Large intestine (tissue), 12 donors: ENCODE measurements at places on chromosomes 13 and 19.

- no peak overlapping the region for H3K27ac ChIP-seq
- no peaks in the 10 kb centered on the region for H3K36me3 ChIP-seq
- H3K4me1 ChIP-seq = no peaks in the 10 kb centered on the region
Measured at GRCh38 chr13:110403721-110404120, 96.6 kb downstream of the COL4A2 start.

DNA sequence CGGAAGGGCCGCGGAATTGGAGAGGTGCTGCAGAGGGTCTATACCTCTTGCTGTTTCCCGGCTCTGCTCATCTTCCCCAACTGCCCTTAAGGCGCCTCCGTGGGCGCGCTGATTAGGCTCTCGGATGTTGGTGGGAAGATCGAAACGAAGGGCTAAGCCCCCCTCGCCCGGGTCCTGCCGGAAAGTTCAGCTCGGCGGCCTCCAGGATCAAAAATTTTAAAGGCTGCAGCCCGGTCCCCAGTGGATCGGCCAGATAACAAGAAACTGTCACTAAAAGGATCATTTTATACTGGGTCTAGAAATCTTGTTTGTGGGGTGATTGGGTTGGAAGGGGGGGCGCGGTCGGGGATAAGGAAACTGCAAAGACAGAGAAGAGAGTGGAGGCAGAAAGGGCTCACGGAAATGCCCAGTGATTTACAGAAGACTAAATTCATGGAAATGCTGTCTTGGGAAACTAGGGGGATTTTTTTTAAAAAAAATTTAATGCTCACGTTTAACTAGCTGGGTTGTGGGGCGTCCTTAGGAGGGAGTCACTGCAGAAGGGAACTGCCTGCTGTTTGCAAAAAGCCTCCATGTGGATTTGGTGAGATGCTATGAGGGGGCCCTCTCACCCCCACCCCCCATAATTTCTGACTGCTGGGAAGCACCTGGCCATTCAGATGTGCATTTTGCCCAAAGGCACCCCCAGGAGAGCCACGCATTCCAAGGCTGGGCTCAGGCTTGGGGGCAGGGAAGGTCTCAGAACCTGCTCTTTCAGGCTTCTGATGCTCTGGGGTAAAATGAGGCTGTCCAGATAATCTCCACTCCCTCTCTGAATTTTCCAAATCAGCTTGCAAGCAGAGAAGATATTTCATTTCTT is 7.7 kb downstream of the CDX2 start:
- peak overlapping the region; percentile 98 for H3K27ac ChIP-seq
- peaks cover 58% of the 10 kb centered on the region for H3K27me3 ChIP-seq
- H3K4me1 ChIP-seq = peaks cover 45% of the 10 kb centered on the region
- H3K4me3 ChIP-seq = peak overlapping the region; percentile 29
- peaks cover 37% of the 10 kb centered on the region for H3K36me3 ChIP-seq

GRCh38 chr19:16527334-16527935 is 14.8 kb downstream of the CHERP start:
- no peak overlapping the region for H3K27ac ChIP-seq
- DNase-seq = no peak
- H3K4me3 ChIP-seq = no peak overlapping the region
- peaks cover 91% of the 10 kb centered on the region for H3K36me3 ChIP-seq
- no peaks in the 10 kb centered on the region for H3K27me3 ChIP-seq
- H3K4me1 ChIP-seq = no peaks in the 10 kb centered on the region

DNA sequence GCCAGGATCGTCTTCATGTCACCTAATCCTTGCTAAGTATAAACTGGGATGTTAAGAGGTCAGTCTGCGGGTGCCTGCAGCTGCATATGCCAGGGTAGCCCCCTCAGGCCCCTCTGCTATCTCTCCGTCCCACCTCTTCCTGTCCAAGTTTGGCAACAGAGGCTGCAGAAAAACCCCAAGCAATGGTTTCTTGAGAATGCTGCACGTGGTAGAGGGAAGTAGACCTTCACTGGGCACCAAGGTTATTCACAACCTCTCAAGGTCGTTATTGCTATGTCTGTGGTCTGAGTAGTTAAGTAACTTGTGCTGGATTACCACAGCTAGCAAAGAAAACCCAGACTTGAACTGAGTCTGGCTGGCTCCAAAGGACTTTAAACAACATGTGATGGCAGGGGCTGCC is 77.9 kb upstream of the XPO4 start:
- H3K27ac ChIP-seq = no peak overlapping the region
- H3K27me3 ChIP-seq = no peaks in the 10 kb centered on the region
- DNase-seq = no peak
- H3K36me3 ChIP-seq = peaks cover 38% of the 10 kb centered on the region
- H3K4me1 ChIP-seq = no peaks in the 10 kb centered on the region

DNA sequence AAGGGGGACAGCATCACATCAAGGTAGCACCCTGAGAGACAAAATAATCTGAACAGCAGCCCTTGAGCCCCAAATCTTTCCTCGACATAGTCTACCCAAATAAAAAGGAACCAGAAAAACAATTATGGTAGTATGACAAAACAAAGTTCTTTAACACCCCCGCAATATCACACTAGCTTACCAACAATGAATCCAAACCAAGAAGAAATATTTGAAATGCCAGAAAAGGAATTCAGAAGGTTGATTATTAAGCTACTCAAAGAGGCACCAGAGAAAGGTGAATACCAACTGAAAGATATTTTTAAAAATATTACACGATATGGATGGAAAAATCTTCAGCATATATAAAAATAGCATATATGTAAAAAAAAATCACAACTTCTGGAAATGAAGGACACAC is 252.9 kb upstream of the SLITRK6 start:
- no peaks in the 10 kb centered on the region for H3K27me3 ChIP-seq
- no peaks in the 10 kb centered on the region for H3K4me1 ChIP-seq
- no peak for DNase-seq
- no peaks in the 10 kb centered on the region for H3K36me3 ChIP-seq
- H3K27ac ChIP-seq = no peak overlapping the region

- H3K27me3 ChIP-seq = no peaks in the 10 kb centered on the region
- H3K4me3 ChIP-seq = no peak overlapping the region
- no peak overlapping the region for H3K27ac ChIP-seq
- DNase-seq = no peak
Measured at GRCh38 chr13:98524391-98524790, 52.5 kb downstream of the STK24 start.

DNA sequence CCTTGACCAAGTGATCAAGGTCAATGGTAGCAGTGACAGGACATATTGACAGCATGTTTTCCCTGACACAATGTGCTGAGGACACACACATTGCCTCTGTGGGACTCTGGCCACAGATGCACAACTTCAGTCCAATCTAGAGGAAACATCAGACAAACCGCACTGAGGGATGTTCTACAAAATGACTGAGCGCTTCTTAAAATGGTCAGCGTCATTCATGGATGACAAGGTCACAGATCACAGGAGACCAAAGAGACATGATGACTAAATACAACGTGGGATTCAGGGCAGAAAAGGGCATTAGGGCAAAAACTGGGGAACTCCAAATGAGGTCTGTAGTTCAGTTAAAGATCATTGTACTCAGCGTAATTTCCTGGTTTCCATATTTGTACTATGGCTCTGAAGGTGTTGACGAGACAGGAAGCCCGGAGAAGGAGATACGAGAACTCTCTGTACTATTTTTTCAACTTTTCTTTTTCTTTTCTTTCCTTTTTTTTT is 20.6 kb downstream of the PBX4 start:
- no peak for DNase-seq
- H3K4me3 ChIP-seq = no peak overlapping the region
- H3K4me1 ChIP-seq = no peaks in the 10 kb centered on the region
- no peaks in the 10 kb centered on the region for H3K27me3 ChIP-seq

DNA sequence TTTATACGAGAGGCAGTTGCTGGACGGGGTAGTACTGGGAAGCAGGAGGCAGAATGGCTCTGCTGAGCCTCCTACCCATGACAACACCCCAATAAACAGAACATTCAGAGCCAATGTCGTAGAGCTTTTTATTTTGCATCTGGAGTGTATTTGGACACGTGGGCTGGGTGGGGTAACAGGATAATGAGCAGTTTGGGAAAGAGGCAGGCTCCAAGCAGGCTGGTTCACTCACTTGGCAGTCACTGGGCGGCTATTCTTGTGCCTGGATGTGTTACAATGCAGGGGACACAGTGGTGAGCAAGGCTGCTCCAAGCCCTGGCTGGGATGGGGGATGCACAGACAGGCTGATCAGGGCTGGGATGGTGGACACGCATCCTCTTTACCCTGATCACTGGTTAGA is 9.5 kb downstream of the ACTMAP start:
- no peak for DNase-seq
- H3K27ac ChIP-seq = no peak overlapping the region
- H3K27me3 ChIP-seq = no peaks in the 10 kb centered on the region
- H3K4me3 ChIP-seq = no peak overlapping the region

DNA sequence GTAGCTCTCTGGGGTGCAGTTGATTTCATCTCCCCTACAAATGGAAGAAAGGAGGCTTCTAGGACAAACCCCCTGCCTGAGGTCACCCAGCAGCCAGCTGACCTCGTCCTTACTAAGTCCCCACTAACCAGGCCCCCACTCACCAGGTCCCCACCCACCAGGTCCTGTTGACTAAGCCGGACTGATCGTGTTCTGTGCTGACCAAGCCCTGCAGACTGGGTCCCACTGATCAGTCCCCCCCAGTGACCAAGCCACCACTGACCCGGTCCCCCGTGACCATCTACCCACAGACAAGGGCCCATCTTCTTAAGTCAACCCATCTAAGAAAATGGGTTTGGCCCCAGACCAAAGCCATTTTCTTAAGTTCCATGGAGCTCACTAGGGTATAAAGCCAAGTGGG is 36.8 kb upstream of the TPM4 start:
- no peak overlapping the region for H3K4me3 ChIP-seq
- H3K27me3 ChIP-seq = no peaks in the 10 kb centered on the region
- H3K27ac ChIP-seq = no peak overlapping the region
- H3K36me3 ChIP-seq = no peaks in the 10 kb centered on the region
- peaks cover 5% of the 10 kb centered on the region for H3K4me1 ChIP-seq

- no peak overlapping the region for H3K27ac ChIP-seq
- DNase-seq = peak; percentile 16
- no peak overlapping the region for H3K4me3 ChIP-seq
- H3K4me1 ChIP-seq = no peaks in the 10 kb centered on the region
- H3K27me3 ChIP-seq = no peaks in the 10 kb centered on the region
- H3K36me3 ChIP-seq = no peaks in the 10 kb centered on the region
Measured at GRCh38 chr19:28556371-28556770, 656.6 kb downstream of the UQCRFS1 start.

- H3K36me3 ChIP-seq = peaks cover 7% of the 10 kb centered on the region
- peak overlapping the region; percentile 73 for H3K4me3 ChIP-seq
- peak overlapping the region; percentile 64 for H3K27ac ChIP-seq
Measured at GRCh38 chr19:8004723-8005513, 523 bp downstream of the ELAVL1 start.

DNA sequence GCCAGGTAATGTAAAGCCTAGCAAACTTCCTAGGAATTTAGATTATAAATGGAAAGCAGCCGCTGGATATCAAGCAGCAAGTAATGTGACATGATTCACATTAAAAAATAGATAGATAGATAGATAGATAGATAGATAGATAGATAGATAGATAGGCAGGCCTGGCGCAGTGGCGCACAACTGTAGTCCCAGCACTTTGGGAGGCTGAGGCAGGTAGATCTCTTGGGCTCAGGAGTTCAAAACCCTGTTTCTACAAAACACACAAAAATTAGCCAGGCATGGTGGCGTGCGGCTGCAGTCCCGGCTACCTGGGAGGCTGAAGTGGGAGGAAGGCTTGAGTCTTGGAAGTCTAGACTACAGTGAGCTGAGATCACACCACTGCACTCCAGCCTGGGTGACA is 236.9 kb downstream of the SLITRK6 start:
- no peak overlapping the region for H3K4me3 ChIP-seq
- H3K36me3 ChIP-seq = no peaks in the 10 kb centered on the region
- no peaks in the 10 kb centered on the region for H3K27me3 ChIP-seq

DNA sequence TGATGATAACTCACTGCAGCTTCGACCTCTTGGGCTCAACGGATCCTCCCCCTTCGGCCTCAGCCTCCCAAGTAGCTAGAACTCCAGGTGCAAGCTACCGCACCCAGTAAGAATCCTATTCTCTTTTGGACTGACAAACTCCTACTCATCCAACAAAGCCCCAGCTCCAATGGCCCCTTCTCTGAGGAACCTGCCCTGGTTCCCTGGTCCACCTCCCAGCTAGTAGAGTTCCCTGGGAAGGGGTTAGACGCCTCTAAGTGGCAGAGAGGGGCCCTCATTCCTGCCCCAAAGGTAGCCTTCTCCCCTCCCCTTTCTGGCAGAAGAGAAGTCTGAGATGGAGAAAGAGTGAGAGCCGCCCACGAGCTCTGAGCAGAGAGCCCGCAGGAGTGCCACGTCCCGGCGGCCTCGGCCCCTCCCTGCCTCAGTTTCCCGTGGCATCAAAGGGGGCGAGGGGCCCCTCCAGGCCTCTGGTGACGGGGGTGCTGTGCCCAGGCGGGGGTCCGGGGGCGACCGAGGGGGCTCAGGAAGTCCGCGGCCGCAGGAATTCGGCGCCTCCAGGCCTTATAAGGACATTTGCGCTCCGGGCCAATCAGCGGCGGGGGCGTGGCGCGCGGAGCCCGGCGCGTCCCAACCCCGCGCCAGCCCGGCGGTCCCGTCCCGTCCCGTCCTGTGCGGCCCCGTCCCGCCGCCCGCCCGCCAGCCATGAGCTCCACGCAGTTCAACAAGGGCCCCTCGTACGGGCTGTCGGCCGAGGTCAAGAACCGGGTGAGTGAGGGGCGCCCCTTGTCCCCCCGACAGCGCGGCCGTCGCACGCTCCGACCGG is at the start of gene CNN2:
CNN2 (plus strand) TSS at position 649 of the 823 bp plus-strand sequence; CDS start at position 703, 54 bp downstream.
- H3K36me3 ChIP-seq = peaks cover 4% of the 10 kb centered on the region
- peak within 1 kb of the TSS; percentile 85 for H3K4me3 ChIP-seq
- H3K4me1 ChIP-seq = peaks cover 35% of the 10 kb centered on the region
- peak within 1 kb of the TSS; percentile 83 for H3K27ac ChIP-seq

GRCh38 chr13:112207129-112207528 is 140.2 kb downstream of the SOX1 start:
- no peak overlapping the region for H3K4me3 ChIP-seq
- DNase-seq = no peak
- peaks cover 46% of the 10 kb centered on the region for H3K27me3 ChIP-seq
- no peaks in the 10 kb centered on the region for H3K4me1 ChIP-seq

- DNase-seq = no peak
- H3K4me1 ChIP-seq = no peaks in the 10 kb centered on the region
- H3K27ac ChIP-seq = no peak overlapping the region
- no peaks in the 10 kb centered on the region for H3K36me3 ChIP-seq
- H3K27me3 ChIP-seq = no peaks in the 10 kb centered on the region
Measured at GRCh38 chr13:30705680-30706079, 29.7 kb upstream of the ALOX5AP start.

- H3K27ac ChIP-seq = no peak overlapping the region
- no peak for DNase-seq
- H3K4me3 ChIP-seq = no peak overlapping the region
- peaks cover 4% of the 10 kb centered on the region for H3K27me3 ChIP-seq
- no peaks in the 10 kb centered on the region for H3K36me3 ChIP-seq
Measured at GRCh38 chr19:35362261-35363000, 4.2 kb downstream of the FFAR3 start.

- H3K27ac ChIP-seq = no peak overlapping the region
- no peak overlapping the region for H3K4me3 ChIP-seq
Measured at GRCh38 chr13:26300140-26300539, 46.2 kb downstream of the CDK8 start.
